Stimulated activated CD4-positive, alpha-beta T cell treated with anti-CD3 and anti-CD28 coated beads, Interleukin-1b, Interleukin-23, amount 100 ng/mL, for 24 hours (primary cell): ENCODE measurements at places on chromosomes 7 and 10.

DNA sequence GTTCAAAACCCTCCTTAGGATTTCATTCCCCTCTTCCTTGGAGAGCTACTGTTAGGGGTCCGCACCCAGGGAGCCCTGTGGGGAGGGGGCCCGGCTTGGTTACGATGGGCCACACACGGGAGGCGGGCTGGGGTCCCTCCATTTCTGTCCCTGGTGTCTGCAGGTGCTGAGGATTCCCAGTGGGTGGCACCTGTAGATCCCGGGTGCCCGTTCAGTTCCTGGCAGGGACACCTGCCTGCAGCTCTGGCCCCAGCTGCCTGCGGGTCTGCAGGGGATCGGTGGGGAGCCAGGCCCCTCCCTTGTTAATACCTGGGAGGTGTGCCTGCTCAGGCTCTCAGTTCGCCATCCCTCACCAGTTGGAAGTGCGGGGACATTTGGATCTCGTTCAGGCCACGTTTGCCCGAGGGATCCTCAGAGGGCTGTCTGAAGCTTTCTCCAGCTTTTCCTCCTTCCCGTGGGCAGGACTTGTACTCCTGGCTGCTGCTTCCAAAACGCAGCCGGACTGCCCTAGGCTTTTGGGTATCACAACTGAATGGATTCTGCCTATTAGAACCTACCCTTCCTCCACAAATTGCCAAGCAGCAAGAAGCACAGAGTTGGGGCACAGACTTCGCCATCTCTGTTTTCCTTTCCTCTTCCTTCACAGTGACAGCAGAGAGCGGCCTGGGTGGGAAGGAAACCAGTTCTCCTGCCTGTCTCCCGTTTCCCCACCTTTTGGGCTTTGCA, 22.3 kb upstream of the IL15RA start:
- DNase-seq: no peak

DNA sequence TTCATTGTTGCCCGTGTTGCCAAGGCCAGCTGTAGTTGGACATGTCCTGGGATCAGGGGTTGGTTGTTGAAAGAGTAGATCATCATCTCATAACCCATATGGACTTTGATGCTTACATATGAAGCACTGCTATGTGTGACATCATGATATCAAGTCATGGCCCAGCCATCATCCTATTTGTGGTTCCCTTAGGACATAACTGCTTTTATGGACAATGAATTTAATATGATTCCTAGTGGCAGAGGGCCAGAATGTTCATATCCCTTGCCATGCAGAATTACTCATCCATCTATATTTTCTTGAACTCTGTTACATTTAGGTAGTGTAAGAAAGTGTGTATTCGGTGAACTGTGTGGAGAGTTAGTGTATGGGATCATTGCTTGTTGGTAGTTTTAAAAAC, 343.9 kb upstream of the LRGUK start:
- DNase-seq: no peak

- DNase-seq: no peak
These were observed 85.2 kb downstream of the ABCB5 start for GRCh38 chr7:20700453-20701227.

- DNase-seq: no peak
These were observed 34.2 kb downstream of the GPER1 start for GRCh38 chr7:1121886-1122831.

- no peak for DNase-seq
These were observed at the start of gene DNAJC12 for GRCh38 chr10:67837541-67838314. Gene DNAJC12, minus strand, starts transcription at chr10:67838188. Its CDS starts 177 bp downstream, at chr10:67838011.

- no peak for DNase-seq
These were observed 110.9 kb upstream of the LSM8 start for GRCh38 chr7:118072893-118073674.

DNA sequence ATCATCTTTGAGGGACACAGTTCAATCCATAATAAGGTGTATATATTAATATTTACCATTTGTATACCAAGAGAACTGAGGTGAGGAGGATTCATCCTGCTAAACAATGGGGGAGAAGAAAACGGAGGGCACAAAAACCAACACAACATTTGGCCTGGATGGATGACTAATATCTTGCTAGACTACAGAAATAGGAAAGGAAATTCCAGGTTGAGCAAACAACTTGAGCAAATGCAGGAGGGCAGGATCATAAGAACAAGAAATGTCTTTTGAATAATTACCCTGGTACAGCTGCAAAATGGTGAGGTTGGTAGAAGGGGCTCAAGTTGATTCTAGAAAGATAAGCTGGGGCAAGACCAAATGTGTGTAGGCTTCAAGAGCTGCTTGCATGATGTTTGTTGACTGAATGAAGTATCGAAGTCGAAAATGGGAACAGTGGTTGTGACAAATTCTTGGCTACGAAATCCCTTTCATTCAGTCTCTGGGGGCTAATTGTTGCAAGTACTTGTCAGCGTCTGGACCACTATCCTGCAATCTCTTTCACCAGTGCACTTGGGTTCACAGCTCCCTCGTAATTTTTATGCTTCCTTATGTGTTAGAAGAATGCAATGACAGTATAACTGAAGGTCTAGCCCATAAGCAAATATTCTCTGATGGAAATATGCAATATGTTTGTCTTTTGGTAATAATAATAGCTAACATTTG, 176.2 kb downstream of the PTEN start:
- no peak for DNase-seq
